Thoracic aorta (tissue), 2 donors: ENCODE measurements at places on chromosomes 4 and X. TPM values are rescaled to one million over a fixed set of nuclear protein-coding genes. Genes with fewer than 3 reads are reported as not detected.

- no peak overlapping the region for H3K4me3 ChIP-seq
- no peak overlapping the region for H3K27ac ChIP-seq
- no peak for DNase-seq
- no peaks in the 10 kb centered on the region for H3K27me3 ChIP-seq
These were observed 41.9 kb downstream of the MAMLD1 start for GRCh38 chrX:150405006-150405405.

DNA sequence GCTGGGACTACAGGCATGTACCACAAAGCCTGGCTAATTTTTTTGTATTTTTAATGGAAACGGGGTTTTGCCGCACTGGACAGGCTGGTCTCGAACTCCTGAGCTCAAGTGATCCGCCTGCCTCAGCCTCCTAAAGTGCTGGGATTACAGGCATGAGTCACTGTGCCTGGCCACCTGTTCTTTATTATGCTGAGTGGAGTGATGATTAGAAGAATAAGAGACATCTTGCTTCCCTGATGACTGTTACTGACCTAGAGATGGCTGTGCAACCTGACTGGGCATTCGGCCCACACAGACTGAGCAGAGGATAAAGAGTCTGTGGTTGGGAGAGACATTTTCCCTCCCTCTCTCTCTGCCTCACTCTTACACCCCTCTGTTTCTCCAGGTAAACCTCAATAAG, 56.7 kb downstream of the SPINK2 start:
- no peak overlapping the region for H3K4me3 ChIP-seq
- DNase-seq: no peak
- no peak overlapping the region for H3K27ac ChIP-seq
- H3K27me3 ChIP-seq: no peaks in the 10 kb centered on the region

DNA sequence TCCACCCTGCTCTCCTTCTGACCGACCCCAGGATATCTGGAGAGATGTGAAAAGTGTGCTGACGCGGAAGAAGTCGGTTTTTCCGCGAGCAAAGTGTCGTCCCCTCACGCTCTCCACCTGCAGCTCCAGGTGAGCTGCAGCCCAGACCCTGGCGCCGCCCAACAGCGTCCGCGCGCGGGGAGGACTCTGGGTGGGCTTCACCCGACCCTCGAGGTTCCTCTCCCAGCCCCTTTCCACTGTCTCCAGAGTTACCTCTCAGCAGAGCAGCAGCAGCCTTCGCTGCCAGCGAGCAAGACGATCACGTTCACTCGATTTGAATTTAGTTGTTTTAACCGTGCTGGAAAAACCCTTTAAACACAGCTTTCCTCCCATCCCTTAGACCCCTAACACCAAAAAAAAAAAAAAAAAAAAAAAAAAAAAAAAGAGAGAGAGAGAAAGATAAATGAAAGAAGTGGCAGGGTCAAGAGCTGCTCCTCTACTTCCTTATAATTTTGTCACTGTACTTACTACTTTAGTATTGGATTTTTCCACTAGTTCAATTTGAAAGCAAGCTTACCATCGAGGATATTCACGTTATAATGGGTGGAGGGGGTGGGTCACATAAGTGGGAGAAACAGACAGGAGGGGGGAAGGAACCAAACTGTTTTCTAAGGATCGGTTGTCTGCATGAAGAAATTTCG, 758 bp upstream of the NR3C2 start:
- H3K27me3 ChIP-seq: no peaks in the 10 kb centered on the region
- H3K4me3 ChIP-seq: peak overlapping the region; percentile 100
- no peaks in the 10 kb centered on the region for H3K36me3 ChIP-seq
- DNase-seq: no peak
- peak overlapping the region; percentile 95 for H3K27ac ChIP-seq

GRCh38 chr4:118765399-118765798, 70.5 kb downstream of the SEC24D start:
- H3K36me3 ChIP-seq: peaks cover 11% of the 10 kb centered on the region
- no peak for DNase-seq
- H3K27ac ChIP-seq: peak overlapping the region; percentile 83

DNA sequence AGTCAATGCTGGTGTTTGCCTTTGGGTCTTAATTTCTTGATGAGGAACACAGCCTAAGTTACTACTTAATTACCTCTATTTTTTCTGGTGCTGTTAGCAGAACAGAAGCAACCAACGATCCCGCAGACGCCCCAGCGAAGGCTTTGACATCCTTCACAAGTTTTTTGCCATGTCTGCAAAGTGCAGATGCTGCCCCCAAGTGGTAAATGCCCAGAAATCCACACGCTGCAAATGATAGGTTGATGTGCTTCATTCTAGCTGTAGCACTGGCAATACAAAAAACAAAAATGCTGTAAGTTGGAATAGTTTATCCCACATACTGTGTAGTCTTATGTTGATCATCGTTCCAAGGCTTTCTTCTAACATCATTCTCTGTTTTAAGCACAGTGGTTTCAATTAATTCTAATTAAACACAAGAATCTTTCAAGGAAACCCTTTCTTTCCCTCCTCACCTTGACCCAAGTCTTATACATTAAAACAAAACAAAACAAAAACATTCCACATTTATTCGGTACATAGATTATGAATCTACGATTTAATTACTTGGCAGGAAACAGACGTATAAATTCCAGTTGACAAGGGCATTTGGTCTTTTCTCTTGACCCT, 1.2 kb downstream of the PNPLA4 start:
- no peaks in the 10 kb centered on the region for H3K4me1 ChIP-seq
- no peak overlapping the region for H3K4me3 ChIP-seq
- no peaks in the 10 kb centered on the region for H3K27me3 ChIP-seq

DNA sequence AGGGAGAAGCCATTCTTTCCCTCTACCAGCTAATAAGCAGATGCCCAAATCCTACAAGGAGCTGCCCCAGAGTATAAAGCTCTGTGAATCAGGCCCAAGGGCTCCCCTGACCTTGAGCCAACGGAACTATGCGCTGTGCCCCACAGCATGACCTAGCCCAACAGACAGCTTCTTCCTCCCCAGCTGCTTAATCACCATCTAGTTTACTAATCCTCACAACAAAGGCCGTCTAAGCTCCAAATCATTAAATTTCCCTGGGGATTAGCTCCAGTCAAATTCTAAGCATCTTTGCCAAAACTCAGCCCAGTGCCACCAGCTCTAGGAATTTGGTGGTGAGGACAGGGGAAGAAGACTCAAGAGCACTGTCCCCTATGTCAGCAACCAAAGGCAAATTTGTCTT, 113.1 kb downstream of the SHROOM4 start:
- H3K27me3 ChIP-seq: no peaks in the 10 kb centered on the region
- no peak for DNase-seq
- H3K4me1 ChIP-seq: peaks cover 6% of the 10 kb centered on the region
- H3K36me3 ChIP-seq: no peaks in the 10 kb centered on the region

GRCh38 chrX:40167850-40168479, 70.2 kb upstream of the BCOR start:
- H3K4me1 ChIP-seq: peaks cover 2% of the 10 kb centered on the region
- no peaks in the 10 kb centered on the region for H3K27me3 ChIP-seq
- H3K27ac ChIP-seq: no peak overlapping the region
- H3K36me3 ChIP-seq: no peaks in the 10 kb centered on the region

DNA sequence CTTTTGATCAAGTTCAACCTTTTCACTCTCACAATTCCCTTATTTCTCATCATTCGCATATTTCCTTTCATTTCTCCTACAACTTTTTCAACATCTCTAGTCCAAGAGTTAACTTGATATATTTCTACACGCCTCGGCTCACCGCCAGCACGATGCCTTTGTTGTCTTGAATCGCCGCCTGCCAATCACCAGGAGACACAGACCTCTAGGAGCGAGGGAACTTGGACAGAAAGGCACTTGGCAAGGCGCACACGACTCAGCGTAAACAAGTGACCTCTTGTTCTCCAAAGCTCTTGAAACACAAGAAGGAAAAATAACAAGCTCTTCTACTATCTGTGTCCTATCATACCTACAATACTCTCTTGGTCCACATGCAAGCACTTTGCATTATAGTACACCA, 27.1 kb upstream of the RBMX start:
- H3K4me3 ChIP-seq: no peak overlapping the region
- no peaks in the 10 kb centered on the region for H3K4me1 ChIP-seq
- H3K36me3 ChIP-seq: no peaks in the 10 kb centered on the region
- no peaks in the 10 kb centered on the region for H3K27me3 ChIP-seq

GRCh38 chrX:47420962-47421361, 50.6 kb downstream of the ZNF157 start:
- H3K27ac ChIP-seq: no peak overlapping the region
- no peaks in the 10 kb centered on the region for H3K4me1 ChIP-seq
- H3K27me3 ChIP-seq: no peaks in the 10 kb centered on the region
- no peaks in the 10 kb centered on the region for H3K36me3 ChIP-seq
- no peak overlapping the region for H3K4me3 ChIP-seq
- DNase-seq: no peak

Gene RASSF6
- total RNA-seq: 0.56 TPM

DNA sequence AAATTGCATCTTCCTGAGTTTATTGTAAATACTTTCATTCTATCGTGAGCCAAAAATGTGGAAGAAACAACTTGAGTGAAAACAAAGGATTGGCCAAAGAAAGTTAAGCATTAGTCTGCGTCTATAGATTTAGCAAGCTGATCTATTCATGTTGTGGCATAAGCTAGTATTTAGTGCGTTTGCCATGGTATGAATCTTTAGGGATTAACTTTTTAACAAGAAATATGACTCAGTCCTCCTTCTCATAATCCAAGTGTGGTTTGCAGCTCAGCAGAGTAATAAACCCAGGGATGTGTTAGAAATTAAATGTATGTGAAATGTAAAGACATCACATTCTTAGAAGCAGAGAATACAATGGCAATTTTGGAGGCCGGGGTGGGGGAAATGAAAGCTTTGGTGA, 1110.9 kb downstream of the NLGN4X start:
- no peak overlapping the region for H3K27ac ChIP-seq
- no peak for DNase-seq
- H3K27me3 ChIP-seq: no peaks in the 10 kb centered on the region
- H3K4me1 ChIP-seq: no peaks in the 10 kb centered on the region
